ENCODE measurements at places on chromosomes 6 and 20.
A peak's percentile ranks its signal among the peaks of the same experiment; 100 is the strongest.

- peak; percentile 17 for DNase-seq
Measured at GRCh38 chr20:18004384-18005031, 35.7 kb downstream of the MGME1 start.

GRCh38 chr20:57907131-57908000, 197.6 kb upstream of the PMEPA1 start:
- no peak for DNase-seq

- DNase-seq, result no peak
Measured at GRCh38 chr20:63089051-63089907, 82.5 kb upstream of the BHLHE23 start.

DNA sequence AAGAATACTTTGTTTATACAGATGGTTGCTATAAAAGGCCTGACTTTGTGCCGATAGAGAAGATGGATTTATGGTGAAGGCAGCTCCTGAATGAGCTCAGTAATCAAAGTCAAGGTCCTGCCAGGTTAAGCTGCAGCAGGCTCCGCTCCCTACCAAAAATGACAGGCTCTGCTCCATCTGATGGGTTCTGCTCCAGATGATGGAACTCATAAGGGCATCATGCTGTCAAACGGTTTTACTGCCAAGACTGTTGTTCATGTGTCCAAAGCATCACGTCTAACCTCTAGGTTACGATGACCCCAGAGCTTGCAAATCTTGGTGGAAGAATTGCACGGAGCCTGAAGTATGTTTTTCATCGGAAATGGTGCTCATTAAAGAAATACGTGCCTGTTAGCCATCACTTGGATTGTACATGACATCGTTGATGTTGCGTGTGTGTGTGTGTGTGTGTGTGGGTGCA, 19.2 kb upstream of the PTGIS start:
- DNase-seq, result peak; percentile 71

DNA sequence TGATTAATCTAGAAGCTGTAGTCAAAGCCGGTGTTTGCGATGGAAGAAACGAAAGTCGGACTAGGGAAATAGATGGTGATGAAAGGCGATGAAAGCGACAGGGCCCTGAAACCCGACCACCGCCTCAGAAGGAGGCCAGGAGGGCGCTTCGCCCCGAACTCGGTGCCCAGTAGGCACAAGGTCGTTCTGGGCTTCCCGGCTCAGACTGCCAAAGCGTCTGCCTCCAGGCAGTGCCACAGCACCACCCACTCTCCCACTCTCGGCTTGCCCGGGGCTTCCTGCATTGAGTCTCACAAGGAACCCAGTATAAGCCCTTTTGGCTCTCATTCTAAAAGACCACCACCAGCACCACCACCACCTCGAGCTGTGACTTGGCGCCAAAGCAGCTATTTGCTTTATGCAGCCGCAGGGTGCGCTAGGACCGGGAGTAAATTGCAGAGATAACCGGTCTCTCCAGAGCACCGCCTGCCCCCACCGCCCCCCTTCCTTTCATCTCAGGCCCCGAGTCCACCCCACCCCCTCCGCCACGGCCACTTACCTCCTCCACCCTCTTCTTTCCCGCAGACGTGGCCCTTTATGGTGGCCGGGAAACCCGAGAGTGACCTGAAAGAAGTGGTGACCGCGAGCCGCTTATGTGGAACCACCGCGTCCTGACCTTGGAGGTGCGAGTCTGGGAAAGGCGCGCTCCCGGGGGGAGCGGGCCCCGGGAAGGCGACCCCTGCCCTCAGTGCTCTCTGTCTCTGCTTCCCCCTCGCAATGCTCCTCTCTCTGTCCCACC, 2.4 kb downstream of the TCF21 start:
- DNase-seq, result no peak

- peak; percentile 20 for DNase-seq
Measured at GRCh38 chr6:11798096-11798495, 19.5 kb upstream of the ADTRP start.

GRCh38 chr6:34391786-34392496, 528 bp downstream of the NUDT3 start:
- peak; percentile 52 for DNase-seq

DNA sequence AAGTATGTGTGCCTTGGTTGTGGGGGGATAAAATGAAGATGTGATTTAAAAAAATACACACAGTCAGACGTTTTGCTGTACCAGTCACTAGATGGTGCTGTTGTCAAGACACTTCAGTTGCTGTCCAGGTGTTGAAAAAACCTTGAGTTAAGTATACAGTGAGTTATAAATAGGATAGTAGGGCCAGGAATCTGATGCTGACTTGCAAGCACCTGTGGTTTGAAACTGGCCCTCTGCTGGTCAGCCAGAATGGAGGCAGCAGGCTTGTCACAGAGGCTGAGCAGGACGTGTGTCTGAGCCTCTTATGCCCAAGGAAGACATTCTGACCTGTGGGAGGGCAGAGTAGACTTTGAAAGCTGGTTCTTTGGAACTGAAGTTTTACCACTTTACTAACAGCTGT, 27.8 kb downstream of the RNF8 start:
- peak; percentile 41 for DNase-seq

DNA sequence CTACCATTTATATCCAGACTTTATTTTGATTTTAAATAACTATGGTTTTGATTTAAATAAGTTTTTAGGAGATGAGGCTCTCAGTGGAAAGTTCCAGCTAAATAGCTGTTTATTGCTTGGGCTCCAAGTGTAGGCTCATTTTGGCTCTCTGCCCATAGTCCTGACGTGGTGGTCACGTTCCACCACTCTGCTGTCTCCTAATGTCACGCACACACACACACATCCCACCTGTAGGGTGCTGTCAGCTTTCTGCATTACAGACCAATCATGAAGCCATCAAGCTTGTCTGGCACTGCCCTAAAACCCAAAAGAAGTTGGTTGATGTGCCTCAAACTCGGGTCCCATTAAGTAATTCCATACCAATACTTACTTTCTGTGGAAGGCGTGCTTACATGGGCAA, 45.4 kb downstream of the PANK2 start:
- no peak for DNase-seq

GRCh38 chr20:11891077-11891775, 26.5 kb upstream of the BTBD3 start:
- DNase-seq, result peak; percentile 45

GRCh38 chr6:134819236-134819635, 130.7 kb downstream of the ALDH8A1 start:
- DNase-seq, result no peak

DNA sequence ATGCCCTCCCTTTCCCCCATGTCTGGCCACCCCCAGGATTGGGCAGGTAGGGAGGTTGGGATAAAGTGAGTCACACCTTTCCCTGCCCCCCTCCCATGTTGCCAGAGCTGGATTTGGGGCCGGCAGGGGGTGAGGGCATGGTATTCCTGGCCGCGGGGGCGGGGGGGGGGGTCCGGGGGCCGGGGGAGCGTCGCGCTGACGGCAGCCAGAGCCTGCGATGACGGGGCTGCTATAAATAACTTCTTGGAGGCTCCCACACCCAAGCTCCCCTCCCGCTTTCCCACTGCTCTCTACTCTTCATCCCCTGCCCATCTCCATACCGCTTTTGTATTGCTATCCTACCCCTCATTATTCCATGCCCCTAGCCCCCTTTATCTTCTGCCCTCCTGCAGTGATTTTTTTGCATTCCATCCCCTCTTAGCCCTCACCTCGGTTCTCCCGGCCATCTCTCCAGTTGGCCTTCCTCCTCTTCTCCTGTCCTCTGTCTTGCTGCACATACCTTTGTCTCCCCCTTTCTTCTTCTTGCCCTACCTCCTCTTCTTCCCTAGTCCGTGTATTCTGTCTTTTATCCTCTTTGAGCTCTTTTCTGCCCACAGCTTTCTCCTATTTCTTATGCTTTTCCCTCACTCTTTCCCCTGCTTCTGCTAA, 13.8 kb downstream of the SYNGAP1 start:
- DNase-seq, result peak; percentile 59

DNA sequence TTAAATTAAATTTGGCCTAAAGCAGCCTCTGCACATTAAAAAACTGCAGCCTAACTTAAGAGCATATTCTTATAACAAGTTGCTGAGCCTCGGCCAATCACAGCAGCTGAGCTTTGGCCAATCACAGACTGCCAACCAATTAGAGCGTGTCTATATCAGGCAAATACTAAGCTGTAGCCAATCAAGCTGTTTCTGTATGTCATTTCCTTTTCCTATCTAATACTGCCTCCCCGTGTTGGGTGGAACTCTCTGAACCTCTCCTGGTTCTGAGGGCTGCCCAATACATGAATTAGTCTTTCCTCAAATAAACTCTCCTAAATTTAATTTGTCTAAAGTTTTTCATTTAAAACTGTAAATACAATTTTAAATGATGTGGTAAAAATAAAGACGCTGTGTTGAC, 3.9 kb upstream of the TMEM244 start:
- DNase-seq, result no peak

- peak; percentile 40 for DNase-seq
Measured at GRCh38 chr20:2521369-2522305, 12.9 kb upstream of the ZNF343 start.

DNA sequence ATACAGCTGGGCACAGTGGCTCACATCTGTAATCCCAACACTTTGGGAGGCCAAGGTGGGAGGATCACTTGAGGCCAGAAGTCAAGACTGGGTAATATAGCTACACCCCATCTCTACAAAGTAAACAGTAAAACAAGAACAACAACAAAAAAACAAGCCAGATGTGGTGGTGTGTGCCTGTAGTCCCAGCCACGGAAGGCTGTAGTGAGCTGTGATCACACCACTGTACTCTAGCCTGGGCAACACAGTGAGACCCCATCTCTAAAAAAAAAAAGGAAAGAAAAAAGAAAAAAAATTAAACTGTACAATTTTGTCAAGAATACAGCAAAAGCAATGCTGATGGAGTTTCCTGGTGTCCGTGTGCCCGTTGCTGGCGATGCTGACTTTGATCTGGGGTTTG, 47.2 kb upstream of the SLCO4A1 start:
- no peak for DNase-seq

DNA sequence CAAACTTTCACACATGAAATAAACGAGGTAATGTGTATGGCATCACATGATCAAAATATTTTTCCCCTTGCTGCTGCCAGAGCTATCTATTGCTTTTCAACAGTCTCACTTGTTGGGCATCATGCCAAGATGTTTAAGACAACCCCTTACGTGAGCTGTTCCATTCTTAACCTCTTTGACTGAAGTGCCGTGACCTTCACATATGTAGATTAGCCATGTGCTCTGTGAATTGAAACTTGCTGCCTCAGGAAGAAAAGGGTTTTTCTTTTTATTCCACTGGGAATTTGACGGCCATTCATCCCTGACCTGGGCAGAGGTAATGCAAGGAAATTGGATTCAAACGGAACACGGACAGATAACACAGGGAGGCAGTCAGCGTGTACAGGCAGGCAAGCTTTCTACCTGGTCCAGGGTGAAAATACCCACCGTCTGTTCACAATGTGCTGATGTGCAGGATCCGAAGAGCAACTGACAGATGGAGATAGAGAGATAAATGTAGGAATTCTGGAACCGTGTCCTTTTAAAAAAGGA, 14.2 kb downstream of the ARID1B start:
- DNase-seq, result peak; percentile 67

- peak; percentile 60 for DNase-seq
Measured at GRCh38 chr6:157460182-157460999, 79.4 kb downstream of the ZDHHC14 start.

DNA sequence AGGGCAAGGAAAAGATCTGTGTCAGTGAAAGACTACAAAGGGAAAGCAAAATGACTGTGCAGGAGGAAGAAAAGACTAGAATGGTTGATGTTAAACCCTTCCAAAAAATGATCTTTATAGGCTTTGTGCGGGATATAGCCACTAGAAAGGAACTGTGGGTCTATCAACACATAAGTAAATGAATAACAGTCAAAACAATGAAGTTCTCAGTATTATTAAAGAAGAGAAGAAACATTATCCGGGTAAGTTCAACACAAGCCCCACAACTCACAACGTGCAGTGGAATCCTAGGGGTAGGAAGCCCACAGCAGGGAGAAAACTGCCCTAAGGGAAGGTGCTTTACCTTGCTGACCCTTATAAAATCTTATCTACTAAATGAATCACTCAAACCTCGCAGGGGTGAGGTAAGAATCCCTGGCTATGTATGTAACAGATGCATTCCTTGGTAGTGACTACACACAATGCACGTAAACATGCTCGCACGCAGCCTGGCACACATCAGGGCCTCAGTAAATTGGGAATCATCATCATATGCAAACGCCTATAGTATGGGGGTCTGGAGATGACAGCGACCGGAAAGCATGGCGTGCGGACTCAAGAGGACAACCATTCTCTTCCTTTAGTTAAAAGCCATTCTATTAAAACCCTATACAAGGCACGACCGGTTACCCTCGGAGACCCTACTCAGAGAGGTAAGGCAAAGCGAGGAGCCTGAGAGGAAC, 11.3 kb downstream of the TFAP2A start:
- peak; percentile 60 for DNase-seq

GRCh38 chr6:125839879-125840278, 49.1 kb downstream of the NCOA7 start:
- DNase-seq, result no peak

GRCh38 chr20:2805689-2806350, 5.4 kb upstream of the CPXM1 start:
- no peak for DNase-seq

Data from fibroblast of skin of right quadriceps (primary cell).